Daoy (cell line): ENCODE measurements at places on chromosomes 7 and 10.

DNA sequence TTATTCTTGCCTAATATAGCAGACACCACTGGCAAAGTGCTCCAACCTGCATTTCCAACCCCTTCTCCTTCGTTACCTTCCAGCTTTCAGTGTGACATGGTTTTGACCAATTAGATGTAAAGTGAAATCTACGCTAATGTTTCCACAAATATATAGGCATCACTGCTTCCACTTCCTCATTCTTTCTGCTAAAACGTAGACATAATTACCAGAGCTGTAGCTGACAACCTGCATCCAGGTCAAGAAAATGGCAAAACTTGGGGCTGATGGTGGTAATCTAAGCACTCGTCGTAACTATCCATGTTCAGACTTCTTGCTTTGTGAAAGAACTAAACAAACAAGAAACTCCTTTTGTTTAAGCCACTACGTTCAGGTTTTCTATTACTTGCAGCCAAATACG lies 41.8 kb upstream of the COL1A2 start:
- no peak for DNase-seq

- DNase-seq, result no peak
Observed at GRCh38 chr7:82241356-82241755, 202.2 kb downstream of the CACNA2D1 start.

GRCh38 chr7:70325509-70326101 lies 727.3 kb downstream of the AUTS2 start:
- peak; percentile 81 for DNase-seq

DNA sequence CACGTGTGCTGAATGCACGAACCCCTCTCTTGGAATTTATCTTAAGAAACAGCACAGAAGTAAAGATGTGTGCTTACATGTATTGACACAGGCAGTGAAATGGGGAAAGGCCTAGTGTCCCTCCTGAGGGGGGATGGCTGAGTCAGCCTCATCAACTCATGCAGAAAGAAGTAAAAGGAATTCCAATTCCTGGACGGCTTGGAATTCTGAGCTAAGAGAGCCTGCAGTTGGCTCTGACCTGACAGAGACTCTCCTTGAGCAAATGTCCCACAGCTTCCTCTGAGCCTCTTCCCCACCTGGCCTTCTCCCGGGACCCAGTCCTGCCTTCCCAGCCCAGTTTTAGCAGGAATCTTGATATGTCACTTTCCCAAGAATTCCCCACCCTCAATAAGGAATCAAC lies 542.4 kb upstream of the ADARB2 start:
- DNase-seq, result peak; percentile 65

DNA sequence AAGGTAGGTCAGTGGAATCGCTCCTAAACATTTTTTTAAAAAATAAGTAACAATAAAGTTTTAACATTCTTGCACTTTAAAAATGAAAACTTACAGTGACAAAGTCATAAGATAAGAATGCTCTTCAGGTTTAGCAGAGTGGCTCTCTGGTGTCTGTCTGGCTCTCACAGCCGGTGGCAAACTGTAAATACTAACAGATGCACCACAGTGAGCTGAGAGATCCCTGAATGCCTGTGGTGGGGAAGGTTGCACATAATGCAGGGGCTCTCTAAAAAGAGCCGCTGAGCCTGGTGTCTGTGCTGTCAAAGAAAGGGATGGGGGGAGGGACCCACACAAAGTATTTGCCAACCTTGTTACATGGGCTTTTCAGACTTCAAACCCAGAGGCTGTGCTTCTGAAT lies 498.3 kb downstream of the CCSER2 start:
- DNase-seq, result no peak

DNA sequence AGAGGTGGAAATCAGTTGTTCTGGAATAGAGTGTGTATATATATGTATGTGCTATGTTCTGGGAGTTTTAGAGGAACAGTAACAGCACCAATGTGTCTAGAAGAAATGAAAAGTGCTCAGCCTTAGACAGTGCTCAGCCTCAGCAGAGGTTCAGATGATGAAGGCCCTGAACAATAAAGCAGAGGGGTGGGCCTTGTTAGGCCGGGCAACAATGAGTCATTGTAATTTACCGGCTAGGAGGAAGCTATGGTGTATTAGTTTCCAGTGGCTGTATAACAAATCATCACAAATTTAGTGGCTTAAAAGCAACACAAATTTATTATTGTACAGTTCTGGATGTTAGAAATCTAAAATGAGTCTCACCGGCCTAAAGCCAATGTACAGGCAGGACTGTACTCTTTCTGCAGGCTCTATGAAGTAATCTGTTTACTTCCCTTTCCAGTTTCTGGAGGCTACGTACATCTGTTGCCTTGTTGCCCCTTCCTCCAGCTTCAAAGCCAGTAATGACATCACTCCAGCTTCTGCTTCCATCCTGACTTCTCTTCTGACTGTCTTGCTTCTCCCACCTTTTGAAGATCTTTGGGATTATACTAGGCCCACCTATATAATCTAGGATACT lies 84.6 kb downstream of the CH25H start:
- DNase-seq, result peak; percentile 28

DNA sequence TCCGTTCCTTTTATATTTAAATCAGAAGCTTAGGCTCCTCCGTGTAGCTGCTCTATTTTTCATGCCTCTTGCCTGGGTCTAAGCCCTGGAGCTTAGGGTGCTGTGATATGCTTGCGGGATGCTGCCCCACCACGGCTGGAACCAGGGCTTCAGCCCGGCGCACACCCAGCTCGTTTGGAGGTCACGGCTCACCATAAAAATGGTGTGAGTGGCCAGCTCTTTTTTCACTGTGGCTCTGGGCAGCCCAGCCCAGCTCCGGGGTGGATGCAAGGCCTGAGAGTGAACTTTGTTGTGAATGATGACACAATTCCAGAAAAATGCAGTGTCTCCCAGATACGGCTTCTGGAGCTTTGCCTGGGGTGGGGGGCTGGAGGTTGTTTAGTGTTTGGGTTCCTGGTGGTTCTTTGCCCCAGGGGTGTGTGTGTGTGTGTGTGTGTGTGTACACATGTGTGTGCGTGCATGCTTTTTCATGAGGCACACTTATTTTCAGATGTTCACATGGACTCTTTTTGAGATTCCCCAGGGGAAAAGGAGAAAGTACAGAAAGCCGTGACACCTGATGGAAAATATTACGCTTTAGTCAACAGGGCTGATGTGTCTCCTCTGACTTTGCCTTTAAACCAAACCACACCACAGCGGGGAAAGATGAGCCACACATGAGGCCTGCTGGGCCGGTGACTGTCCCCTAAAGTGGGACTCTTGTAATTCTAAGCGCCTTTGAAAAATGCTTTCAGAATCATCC lies 46.2 kb downstream of the GRK5 start:
- peak; percentile 83 for DNase-seq

- DNase-seq, result no peak
Observed at GRCh38 chr7:100745184-100745583, 11.8 kb downstream of the ZAN start.

DNA sequence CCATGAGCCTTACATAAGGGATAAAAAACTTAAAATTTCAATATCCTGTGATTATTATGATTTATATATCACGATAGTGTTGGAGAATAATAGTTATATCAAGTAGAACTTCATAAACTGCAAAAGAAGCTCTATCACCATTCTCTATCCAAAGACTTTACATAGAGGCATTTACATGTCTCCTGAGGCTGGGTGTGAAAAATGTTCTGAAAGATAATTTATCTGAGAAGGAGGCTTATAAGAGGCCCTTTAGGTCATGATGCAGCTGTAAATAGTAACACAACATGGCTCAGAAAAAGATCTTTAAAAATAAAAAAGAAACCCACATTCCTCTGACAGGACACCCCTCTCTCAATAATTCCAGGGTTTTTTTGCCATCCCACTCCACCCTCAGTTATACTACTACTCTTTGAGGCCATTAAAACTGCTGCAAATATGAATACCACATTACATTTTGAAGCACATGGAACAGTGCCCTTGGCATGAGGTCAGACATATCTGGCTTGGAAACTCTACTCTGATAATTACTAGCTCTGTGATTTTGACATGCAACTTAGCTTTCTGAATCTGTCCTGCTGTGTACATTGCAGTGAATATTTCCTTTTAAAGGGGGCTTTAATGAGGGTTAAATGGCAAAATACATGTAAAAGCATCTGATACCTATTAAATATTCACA lies 55.5 kb downstream of the SLC16A12 start:
- no peak for DNase-seq

DNA sequence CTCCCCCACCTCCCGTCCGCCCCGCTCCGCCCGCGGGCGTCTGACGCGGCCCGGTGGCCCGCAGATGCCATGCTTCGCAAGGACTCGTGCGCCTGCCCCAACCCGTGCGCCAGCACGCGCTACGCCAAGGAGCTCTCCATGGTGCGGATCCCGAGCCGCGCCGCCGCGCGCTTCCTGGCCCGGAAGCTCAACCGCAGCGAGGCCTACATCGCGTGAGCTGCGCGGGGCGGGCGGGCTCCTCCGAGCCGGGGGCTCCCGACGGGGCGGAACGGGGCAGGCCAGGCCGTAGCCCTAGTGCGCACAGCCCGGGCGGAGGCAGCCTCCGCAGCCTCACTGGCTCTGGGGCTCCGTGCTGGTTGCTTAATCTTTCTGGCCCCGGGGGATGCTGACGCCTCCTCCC lies 2.8 kb downstream of the ASIC3 start:
- peak; percentile 80 for DNase-seq

GRCh38 chr10:33164060-33164709 lies 170.3 kb downstream of the NRP1 start:
- DNase-seq, result peak; percentile 33

DNA sequence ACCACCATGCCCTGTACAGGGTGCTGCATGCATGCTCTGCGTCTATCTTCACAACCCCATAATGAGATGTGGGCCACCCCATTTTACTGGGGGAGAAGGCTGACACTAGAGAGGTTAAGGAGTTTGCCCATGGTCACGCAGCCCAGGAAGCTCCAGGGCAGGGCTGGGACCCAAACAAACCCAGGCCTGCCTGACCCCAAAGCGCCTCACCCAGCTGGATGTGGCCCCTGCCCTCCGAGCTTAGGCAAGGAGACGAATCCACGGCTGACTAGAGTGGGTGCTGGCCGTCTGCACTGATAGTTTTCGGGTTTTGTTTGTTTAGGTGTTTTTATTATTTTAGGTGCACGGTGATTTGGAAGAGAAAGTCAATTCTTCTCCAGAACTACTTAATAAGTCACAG lies 65.7 kb downstream of the CHST15 start:
- no peak for DNase-seq

DNA sequence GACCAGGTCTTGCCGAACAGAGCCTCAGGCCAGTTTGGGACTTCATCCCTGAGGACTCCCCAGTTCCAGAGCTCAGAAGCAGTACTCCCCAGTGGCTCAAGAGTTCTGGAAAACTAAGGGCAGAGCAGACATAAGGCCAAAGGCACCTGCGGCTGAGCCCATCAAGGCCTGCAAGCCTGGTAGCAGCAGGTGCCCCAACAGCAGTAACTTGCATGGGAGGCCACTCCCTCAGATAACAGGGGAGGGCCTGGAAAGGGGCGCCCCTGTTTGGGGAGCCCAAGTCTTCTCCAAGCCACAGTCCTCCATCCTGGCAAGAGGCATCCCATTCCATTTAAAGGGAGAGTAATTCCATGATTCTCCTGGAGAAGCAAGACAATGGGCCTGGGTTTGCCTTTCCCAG lies 13.0 kb downstream of the POLL start:
- no peak for DNase-seq

GRCh38 chr10:98339799-98340198 lies 71.8 kb upstream of the LOXL4 start:
- no peak for DNase-seq

DNA sequence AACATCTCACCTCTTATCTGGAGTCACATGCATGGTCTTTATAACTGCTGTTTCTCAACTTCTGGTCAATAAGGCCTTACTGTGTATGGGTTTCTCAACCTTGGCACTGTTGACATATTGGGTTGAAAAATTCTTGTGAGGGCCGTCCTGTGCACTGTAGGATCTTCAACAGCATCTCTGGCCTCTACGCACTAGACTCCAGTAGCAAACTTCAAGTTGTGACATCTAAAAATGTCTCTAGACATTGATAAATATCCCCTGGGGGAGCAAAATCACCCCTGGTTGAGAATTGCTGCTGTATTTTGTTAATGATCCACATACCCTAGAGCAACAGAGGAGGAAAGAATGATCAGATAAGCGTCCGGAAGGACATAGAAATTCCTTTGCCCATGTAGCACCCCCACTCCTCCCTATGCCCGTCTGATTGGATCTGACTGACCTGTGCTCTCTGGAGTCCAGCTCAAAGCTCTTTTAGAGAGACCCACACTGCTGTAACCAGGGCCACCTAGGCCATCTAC lies 423.5 kb upstream of the ZMIZ1 start:
- no peak for DNase-seq

DNA sequence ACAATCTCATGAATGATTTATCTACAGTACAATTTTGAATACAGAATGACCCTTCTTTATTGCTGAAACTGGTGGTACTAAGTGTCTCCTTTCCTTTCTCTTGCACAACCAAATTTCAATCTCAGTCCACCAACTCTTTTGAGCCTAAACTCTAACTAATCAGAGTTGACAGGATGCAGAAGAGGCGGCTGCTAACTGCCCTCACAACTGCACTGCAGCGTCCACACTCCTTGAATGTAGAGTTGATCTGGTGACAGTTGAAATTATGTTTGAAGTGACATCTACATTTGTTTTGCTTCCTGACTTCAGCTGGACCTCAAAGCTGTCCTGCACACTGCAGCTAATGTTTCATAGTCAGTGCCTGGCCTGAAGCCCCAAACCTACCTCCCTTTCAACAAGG lies 139.6 kb downstream of the ZMYND11 start:
- DNase-seq, result no peak

DNA sequence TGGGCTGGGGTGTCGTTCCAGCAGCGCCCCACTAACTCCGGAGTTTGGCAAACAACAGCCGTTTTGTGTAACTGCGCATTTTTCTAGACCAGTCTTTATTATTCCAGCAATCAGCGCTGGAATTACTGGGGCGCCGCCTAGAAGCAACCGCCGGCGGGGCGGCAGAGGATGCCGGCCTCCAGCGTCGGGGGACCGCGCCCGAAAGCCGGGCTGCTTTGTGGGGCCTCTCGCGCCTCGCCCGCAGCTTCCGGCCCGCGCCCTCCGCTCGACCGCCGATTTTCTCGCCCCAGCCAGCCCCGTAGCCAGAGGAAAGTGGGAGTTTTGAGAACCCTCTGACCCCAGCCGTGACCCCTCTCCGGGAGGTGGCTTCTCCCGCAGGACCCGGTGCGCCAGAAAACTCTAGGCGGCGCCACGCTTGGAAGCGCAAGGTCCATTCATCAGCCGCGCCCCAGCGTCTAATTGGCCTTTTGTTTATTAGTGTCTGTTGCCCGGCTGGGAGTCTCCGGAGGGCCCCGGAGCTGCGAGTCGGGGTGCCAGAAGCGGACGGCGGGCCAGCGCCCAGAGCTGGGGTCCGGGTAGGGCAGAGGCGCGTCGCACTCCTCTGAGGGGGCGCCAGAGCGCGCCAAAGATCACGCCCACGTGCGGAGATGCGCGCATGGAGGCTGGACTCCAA lies 10.7 kb downstream of the EMX2 start:
- DNase-seq, result peak; percentile 21

GRCh38 chr7:138710536-138711385 lies 9.6 kb upstream of the SVOPL start:
- DNase-seq, result no peak
